ENCODE measurements at places on chromosomes 16 and 17.
A peak's percentile ranks its signal among the peaks of the same experiment; 100 is the strongest.

DNA sequence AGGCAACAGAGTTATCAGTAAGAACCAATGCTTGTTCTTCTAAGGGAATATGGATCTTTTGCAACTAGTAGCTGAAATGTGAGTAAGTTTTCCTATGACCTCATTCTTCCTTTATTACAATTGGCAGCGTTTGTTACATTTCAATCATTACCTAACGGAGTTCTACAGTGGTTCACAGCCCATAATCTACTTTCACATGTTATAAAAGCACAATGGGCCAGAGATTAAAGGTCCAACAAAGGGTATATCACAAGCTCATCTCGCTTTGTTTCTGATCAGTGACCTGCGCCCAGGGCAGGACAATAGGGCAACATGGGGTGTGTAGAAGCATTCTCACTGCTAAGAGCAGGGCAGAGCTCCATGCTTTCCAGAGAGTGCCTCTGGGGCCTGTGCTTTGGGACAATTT, 279.9 kb upstream of the DYNLRB2 start:
- DNase-seq = no peak

- no peak for DNase-seq
These were observed 406.6 kb upstream of the EEF2KMT start for GRCh38 chr16:5504064-5504781.

- DNase-seq = no peak
These were observed 6.5 kb downstream of the P2RX5 start for GRCh38 chr17:3689262-3690093.

DNA sequence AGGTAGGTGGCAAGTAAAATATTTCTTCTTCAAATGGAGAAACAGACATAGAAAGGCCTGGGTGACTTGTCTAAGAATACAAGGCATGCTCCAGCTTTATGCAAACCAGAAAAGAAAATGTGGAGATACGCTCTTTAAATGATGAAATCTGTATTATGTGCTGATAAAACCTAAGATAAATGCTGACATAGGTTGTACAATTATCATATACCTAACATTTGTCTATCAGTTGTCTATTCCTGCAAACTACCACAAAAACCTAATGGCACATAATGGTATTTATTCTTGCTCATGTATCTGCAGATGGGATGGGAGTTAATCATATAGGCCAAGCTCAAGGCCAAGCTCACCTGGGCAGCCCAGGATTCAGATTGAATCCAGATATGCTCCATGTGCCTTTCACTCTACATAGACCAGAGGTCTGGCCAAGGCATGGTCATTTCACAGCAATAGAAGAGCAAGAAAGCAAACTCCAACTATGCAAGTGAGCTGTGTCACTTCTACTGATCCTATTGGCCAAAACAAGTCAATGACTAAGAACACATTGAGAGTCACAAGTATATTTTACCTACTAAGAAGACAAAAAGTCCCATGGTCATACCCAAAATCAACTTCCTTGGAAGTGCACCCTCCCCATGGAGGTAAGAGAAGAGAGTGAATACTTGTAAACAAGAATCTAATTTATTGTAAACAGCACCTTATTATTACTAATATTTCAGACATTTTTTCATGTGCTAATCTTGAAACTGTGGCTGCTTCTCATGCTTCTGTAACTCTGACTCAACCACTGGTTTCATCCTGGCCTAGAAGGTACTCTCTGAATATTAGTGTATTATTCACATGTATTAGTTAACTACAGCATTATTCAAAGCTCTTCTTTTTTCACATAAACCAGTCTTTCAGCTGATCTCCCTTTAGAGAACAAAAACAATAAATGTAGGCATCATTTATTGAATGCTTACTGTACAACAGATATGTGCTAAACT, 270.7 kb upstream of the SOX9 start:
- DNase-seq = no peak

DNA sequence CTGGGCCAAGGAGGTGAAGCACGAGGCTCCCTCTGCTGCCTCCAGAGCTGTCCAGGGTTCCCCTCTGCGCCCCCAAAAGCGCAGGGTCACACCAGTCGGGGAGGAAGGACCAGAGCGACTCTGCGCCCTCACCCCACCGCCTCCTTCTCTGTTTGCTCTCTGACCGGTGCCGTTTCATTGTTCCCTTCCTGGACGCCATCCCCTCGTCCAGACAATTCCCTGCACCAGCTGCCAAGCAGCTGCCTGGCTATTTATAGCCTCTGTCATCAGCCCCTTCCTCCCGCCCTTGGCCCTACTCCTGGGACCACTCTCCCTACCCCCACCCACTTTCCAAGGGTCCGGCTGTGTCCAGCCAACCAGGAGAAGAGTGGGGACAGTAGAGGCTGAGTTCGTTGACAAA, 68.8 kb upstream of the CREBBP start:
- no peak for DNase-seq

- DNase-seq = no peak
These were observed 71.8 kb downstream of the ZNF18 start for GRCh38 chr17:11925262-11926021.

DNA sequence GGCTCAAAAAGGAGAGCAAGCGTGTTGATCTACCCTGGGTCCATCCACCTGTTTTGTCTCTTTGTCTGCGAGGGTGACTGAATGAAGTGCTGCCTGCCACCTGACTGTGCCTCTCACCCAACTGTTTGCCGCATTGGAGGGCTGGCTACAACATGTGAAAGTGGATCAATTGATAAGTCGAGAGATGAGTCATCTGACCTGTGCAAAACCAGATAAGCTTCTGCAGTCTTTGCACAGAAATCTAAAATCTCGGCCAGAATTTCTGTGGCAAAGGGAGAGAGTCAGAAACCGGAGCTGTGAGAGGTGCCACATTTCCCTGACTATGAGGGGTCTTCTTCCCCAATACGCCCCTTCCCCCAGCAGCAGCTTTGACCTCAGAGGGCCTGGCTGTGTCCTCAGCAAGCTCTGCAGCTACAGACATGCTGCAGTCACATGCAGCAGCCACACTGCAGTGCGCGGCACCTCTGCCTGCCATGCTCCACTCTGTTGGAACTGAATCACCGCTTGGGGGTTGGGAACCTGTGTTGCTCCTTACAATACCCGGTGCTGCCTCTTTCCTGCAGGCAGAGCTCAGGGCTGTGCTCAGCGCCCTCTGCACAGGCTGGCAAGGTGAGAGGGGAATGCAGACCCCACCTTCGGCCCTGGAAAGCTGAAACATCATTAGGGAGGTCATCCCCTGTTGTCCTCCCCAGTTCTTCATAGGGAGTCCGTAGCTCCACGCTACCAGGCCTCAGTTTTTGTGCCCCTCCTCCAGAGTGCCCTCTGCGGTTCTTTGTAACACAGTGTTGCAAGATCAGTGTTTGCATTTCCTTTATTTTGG, 16.2 kb upstream of the HAS3 start:
- no peak for DNase-seq

- no peak for DNase-seq
These were observed 6.1 kb upstream of the EVPLL start for GRCh38 chr17:18371455-18371854.

GRCh38 chr16:58938811-58939210, 204.7 kb upstream of the GOT2 start:
- no peak for DNase-seq

DNA sequence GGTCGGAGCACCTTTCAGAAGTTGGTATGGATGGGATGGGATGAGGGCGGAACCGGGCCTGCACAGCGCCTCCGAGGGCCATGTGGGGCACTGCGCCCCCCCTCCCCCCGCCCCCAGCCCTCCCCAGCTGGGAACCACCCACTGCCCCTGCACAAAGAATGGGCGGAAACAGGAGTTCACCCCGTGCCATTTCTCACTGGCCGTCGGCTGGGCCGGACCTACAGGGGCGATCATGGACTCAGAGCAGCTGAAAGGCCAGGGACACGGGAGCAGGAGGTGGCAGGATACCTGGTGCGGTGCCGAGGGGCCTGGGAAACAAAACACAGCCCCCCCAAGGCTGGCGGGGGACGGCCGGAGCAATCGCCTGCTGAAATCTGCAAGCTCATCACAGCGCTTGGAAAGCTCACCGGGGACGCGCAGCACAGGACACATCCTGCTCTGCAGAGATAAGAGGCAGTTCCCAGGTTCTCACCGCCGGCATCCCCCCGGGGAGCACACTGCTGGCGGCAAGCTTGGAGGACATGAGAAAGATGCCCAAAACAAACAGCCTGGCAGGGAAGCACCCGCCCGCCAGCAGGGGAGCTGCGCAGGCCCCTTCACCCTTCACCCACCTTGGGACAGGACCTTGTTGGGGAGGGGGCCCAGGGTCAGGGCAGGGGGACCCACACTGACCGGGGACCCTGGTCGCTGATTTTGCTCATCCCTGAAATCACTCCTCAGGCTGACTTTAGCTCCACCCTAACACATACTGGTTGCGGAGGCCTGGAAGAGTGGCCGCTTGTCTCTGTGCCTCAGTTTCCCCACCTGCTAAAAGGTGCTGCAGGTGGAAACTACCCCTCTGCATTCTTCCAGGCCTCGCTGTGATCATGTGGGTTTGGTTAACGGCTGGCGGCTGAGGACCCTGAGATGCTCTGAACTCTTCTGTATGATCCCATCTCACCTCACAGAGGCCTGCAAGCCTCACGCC, 263.9 kb downstream of the C16orf95 start:
- DNase-seq = no peak

DNA sequence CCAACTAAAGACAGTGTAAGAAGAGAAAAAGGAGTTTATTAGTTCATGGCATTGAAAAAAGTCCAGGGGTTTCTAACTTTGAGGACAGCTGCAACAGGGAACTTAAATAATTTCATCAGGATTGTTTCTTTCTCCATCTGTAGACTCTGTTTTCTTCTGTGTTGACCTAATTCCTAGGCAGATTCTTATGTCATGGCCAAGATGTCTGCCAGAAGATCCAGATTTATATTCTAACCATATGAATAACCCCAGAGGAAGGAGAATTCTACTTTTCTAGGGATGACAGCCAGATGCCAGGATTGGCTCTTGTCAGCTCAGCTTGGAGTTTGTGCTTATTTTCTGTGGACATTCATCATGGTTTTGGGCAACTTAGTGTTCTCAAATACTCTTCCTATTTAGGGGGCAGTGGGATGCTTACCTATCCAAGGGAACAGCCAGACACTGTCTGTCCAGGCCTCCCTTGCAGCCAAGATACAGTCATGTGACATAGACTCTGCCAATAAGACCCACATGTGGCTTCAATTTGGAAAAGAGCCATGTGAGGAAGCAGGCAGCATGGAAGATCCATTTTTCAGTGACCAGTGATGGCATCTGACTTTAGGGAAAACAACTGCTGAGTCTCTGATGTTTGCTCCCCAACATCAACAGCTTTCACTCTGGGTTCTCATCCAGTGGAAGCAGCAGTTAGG, 18.2 kb downstream of the PCTP start:
- DNase-seq = no peak

- no peak for DNase-seq
These were observed 740 bp upstream of the JPT2 start for GRCh38 chr16:1677339-1677738.

GRCh38 chr17:9020096-9020823, 1.1 kb upstream of the NTN1 start:
- DNase-seq = no peak

DNA sequence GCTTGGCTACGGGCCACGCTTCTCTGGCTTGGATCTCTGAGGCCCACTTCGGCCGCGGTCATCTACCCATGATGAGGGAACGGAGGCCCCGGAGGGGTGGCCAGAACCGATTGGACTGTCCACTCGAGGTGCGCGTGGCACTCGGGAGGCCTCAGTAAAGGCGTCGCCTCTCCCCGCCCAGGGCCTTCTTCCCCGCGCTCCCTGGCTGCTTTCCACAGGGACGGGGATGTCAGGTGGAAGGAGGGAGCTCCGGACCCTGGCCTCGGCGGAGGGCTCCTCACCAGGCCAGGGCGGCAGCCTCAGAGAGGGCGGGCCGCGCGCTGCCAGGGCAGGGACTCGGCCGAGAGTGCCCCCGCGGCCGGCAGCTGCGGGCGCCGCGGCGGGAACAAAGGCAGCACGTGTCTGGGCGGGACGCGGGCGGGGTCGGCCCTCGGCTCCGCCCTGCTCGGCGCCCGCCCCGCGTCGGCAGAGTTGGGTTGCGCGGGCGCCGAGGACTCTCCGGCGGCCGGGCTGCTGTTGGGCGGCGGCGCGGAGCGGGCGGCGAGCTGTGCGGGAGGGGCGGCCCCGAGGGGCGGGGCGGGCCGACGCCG, 587 bp upstream of the CDK5R1 start:
- DNase-seq = peak; percentile 64

Measured in stimulated activated CD4-positive, alpha-beta T cell treated with anti-CD3 and anti-CD28 coated beads, Interleukin-2, amount 100 ng/mL, for 48 hours (primary cell).